WERI-Rb-1 (cell line): ENCODE measurements at places on chromosomes 7 and 10.
A peak's percentile ranks its signal among the peaks of the same experiment; 100 is the strongest.

- DNase-seq = peak; percentile 91
These were observed at the start of gene SHTN1 for GRCh38 chr10:117005026-117005526. SHTN1 (minus strand) TSS chr10:117005187; CDS start chr10:117005079, 108 bp downstream.

DNA sequence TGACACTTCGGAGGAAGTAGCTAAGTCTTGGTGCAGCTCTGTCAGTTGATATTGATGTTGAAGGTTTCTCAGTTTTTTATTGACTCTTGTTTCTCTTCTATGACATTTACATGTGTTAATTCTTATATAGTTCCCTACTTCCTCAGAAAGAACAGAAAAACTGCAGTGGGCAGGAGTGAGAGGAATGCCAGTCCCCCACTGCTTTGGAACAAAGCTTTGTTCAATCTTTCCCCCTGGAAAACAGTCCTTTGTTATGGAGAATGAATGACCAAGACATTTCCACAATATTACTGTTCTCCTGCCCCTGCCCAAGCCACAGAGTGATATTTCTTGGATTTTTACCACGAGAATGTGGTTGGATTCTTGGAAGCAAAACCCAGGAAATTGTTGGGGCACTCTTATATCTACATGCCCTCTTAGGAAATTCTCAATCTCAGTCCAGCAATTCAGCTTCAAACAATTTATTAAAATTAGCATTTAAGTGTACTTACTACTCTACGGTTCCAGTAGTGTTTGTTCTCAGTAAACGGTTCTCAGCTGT is 258.0 kb upstream of the KCND2 start:
- no peak for DNase-seq

DNA sequence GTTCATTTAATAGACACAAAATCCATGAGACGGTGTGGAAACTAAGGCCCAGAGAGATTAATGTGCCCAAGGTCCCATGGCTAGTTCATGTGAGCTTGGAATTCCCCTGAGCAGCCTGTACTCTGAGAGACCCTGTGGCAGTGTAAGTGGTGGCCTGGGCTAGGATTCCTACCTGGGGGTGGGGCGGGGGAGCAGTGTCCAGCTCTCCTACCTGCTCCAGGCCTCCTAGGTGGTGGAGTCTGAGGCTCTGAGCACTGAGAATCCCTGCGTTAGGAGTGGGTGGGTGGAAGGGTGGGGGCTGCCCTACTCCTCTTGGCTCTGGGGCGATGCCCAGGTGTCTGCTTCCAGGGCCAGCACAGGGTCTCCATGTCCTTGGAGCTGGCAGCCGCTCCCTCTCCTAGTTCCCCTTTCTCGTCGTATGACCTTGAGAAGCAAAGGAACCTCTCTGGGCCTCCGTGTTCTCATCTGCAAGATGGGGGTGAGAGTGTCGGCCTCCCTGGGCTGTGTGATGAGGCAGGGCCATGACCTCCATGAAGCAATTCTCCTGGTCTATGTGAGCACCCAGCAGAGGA is 2.5 kb downstream of the SNCG start:
- no peak for DNase-seq

DNA sequence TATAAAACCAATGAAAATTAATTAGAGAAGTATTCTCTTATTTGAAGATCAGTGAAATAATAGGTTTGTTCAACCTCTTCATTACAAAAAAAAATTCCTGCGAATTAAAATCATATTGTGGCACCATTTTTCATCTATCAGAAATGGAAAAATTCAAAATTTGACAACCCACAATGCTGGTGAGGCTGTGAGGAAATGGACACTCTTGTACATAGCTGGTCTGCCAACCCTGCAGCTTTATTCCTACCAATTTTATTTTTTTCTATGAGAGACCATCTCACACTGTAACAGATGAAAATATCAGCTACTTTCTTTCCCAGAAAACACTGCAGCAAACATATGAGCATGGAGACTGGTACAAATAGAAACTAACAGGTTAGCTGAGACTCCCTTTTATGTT is 208.8 kb upstream of the SEMA3E start:
- no peak for DNase-seq

- DNase-seq = no peak
These were observed 17.8 kb downstream of the MET start for GRCh38 chr7:116689790-116690259.

DNA sequence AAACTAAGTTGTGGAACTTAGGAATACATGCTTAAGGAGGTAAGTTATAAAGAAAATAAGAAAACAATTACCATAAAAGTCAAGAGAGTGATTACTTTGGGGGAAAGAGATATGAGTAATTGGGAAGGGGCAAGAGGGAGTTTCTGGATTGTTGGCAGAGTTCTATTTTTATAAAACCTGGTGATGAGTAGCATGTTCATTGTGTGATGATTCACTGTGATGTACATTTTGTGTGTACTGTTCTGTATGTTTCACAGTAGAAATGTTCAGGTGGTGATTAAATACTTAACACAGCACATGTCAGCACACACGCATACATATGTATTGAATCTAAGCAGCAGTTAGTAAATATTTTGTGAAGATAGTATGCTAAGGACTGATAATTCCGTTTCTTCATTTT is 9.7 kb upstream of the OIT3 start:
- no peak for DNase-seq
